GM10248 (cell line): ENCODE measurements at places on chromosomes 1 and 21.

DNA sequence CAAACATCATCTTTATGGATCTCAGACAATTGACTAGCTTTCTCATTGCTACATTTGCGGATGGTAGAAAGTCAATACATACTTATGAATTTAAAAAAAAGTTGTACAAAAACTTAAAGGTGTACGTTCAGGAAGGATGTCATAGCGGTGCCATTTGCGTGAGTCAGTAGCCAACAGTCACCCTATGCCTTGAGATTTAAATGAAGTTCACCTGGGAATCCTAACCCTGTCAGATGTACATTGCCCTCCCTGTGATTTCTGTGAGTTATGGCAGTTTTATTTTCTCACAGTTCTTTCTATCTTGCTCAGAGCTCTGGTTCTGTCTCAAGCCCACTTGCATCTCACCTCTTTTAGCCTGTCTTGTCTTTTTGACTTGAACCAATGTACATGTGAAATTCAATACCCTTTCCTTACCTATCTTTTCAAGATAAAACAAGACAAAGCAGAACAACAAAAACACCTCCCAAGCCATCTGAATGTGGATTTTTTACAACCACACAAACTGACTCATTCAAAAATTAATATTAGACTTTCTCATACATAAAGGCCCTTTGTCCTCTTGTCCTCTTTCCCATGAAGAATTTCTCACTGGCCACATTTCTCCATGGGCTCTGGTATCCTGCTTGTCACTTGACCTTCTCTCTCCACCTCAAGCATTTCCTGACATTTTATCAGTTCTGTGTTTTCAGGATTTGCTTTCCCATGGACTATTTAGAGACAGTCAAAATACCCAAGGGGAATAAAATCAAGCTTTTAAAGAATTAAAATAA lies 25.3 kb upstream of the ZNF697 start:
- no peak for DNase-seq

- DNase-seq: no peak
These were observed 119.6 kb downstream of the LRRC53 start for GRCh38 chr1:74392840-74393239.

- DNase-seq: no peak
These were observed 4.7 kb upstream of the CD55 start for GRCh38 chr1:207316622-207317391.

GRCh38 chr1:3455670-3456448 lies 1.4 kb downstream of the ARHGEF16 start:
- no peak for DNase-seq

DNA sequence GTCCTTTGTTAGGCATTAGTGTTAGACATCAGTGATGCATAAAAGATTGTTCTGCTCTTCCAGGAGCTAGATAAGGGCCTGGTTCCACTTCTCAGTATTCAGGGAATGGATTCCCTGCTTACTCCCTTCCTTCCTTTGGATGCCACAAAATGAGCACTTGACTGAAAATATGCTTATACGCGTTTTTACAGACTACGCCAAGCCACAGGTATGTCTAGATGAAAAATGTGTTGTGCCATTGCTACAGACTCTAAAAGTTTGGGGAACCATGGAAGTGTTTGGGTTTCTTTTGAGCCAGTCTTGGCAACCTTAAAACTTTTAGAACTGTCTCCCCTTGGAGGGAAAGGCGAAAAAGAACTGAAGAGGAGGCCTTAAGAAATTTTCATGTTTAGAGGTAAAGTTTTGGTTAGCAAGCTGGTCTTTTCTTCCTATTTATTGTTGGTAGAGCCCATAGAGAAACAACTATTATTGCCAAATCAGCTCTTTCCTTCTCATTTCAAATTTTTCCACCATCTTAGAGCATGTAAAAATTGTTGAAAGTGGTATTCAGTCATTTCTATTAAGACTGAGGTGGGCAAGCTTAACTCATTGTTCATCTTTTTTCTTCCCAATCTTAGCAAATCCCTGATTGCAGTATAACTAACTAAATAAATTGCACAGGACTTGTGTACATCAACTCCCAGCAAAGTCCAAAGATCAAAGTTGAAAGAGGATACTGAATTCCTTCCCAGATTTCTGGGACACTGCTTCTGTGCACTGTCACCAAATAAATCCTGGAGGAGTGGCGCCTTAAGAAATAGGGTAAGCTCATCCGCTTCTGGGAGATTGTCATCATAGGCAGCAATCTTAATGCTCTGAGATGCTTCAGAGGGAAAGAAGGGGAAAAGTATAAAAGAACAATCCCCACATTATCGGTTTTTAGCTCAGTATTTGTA lies 18.9 kb downstream of the FGGY start:
- no peak for DNase-seq

DNA sequence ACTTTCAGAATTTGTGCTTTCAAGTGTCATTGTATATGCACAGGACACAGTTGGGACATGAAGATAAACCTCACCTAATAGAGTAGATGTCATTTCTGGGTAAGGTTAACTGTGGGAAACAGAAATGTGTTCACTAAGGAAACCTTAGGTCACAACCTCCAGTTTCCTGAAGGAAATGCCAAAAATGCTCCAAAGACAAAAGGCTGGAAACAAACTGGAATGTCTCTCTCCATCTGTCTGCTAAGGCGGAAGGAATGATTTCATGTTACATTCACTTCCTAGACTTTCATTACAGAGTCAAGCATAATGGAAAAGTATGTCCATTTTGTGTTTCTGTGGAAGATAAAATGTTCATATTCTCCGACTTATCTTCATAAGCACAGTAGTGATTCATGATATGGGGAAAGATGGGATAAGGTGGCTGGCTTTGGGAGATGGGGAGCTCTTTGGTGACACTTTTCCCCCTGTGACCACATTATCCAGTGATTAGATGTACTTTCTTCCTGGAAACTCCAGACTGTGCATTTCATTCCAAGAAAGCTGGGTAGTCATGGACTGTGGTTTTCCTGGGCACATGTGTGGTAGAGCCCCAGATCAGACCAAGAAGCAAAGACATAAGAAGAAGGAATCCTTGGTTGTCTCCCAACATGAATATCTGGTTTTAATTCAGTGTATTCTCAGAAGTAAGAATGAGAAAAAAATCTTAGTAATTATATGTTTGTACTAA lies 5.7 kb downstream of the S1PR1 start:
- DNase-seq: no peak

GRCh38 chr1:40736085-40736531 lies 44.6 kb downstream of the NFYC start:
- no peak for DNase-seq

GRCh38 chr1:1121611-1122077 lies 5.8 kb upstream of the C1orf159 start:
- no peak for DNase-seq

GRCh38 chr21:42535602-42536171 lies 22.0 kb downstream of the SLC37A1 start:
- peak; percentile 72 for DNase-seq

- peak; percentile 9 for DNase-seq
These were observed 18.0 kb downstream of the INKA2 start for GRCh38 chr1:111720977-111721786.

DNA sequence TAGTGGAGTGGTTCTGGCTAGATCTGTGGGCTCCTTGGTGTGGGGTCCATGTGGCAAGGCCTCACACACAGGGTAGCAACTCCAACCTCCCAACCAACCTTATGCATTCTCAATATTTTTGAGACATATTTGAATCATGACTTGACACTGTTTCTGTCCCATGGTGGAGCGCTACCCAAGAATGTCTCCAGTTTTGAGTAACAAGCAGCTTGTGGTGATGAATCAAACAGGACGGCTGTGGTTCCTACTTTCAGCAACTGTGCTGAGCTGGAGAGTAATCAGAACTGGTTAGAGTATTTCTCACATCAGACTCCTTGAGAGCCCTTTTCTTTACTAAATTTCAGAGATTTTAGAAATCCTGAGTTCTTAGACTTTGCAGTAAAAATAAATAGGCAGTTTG lies 3.1 kb downstream of the LCE3D start:
- DNase-seq: no peak

DNA sequence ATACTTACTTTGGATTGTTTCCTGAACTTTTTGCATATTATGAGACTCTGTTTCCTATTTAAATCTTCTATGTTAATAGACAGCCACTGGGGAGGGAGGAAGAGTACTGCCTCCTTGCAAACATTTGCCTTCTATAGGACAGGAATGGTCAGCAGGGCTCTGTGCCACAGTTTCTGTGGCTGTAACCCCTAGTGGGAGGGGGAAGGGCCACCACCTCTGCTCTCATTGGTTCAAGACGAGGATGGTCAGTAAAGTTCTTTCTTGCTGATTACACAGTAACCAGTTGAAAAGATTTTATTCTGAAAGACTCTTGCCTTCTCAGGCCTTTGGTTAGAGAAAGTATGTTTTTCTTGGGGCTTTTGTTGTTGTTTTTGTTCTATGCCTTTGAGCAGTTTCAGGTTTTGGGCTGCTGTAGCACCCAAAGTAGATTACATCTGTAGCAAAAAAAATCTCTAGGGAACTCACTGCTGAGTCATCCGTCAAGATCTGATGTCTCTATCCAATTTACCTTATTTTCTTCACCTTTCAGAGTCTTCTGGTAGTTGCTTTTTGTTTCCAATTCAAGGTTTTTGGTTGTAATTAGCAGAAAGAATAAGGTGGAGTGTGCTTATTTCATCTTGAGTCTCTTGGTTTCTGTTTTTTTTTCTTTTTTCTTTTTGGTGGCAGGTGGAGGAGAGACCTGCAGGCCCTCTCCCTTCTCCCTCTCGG lies 23.1 kb downstream of the SLC35A3 start:
- DNase-seq: no peak

- DNase-seq: no peak
These were observed 91.7 kb downstream of the CDC14A start for GRCh38 chr1:100443811-100444571.

DNA sequence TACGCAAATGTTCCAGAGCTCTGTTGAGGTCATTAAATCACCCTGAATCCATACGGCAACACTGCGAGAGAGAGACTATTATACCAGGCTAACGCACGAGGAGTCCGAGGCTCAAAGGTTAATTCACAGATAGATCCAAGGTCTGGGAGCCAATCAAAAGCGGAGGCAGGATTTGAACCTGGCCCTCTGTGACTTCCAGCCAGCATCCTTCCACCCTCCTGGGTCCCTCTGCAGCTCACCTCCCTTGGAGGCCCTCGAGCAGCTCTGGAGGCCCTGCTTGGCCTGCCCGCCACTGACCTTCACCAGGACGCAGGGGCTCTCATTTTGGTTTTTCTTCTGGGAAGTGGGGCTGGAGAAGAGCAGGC lies 42.1 kb downstream of the KIAA1614 start:
- DNase-seq: no peak

GRCh38 chr1:19186001-19186400 lies 24.1 kb downstream of the UBR4 start:
- no peak for DNase-seq

DNA sequence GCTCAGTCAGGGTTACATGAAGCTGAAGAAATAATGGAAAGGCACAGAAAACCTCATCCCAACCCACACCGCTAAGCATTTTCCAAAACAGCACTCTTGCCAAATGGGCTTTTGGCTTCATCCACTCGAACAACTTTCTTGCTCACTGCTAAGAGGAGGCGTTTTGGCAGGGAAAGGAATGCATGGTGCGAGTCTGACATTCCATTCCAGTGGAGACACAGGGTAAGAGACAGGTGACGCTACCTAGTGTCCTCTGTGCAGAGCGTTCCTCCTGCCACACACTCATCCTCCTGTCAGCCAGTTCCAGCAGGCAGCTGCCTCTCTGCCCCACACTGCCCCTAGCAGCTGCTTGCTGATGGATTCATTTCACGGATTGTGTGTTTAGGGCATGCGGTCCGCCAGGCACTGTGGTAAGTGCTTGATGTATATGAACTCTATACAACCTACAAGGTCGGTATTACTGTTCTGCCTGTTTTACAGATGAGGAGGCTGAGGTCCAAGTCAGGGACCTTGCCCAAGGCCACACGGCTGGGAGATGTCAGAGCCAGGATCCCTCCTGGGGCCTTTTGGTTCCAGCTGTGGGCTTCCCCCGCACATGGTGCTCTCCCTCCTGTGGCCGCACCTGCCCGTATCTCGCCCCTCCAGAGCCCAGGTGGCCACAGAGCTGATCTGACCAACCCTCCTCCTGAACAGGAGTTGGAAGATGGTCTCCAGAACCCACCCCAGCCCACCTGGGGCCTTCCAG lies 25.7 kb upstream of the BACE2 start:
- DNase-seq: no peak

GRCh38 chr1:240999826-241000225 lies 357.2 kb downstream of the RGS7 start:
- DNase-seq: no peak

DNA sequence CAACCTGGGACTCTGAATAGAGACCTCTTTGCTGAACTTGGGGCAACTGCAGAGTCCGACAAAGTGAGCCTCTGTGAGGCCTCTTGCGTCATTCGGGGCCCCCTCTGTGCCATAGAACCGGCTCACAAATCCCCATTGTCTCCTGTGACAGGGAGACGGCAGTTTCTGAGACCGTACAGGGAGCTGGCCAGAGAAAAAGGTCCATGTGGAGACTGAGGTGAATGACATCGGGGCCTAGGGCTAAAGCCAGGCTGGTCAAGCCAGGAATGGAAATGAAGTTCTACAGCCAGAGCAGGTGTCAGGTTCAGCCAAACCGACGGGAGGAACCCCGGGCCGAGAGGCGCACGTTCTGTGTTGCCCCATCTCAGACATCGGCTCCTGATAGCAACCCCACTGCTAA lies 37.1 kb upstream of the TRIM67 start:
- DNase-seq: no peak

- DNase-seq: no peak
These were observed 20.1 kb downstream of the DISP3 start for GRCh38 chr1:11498956-11499594.

DNA sequence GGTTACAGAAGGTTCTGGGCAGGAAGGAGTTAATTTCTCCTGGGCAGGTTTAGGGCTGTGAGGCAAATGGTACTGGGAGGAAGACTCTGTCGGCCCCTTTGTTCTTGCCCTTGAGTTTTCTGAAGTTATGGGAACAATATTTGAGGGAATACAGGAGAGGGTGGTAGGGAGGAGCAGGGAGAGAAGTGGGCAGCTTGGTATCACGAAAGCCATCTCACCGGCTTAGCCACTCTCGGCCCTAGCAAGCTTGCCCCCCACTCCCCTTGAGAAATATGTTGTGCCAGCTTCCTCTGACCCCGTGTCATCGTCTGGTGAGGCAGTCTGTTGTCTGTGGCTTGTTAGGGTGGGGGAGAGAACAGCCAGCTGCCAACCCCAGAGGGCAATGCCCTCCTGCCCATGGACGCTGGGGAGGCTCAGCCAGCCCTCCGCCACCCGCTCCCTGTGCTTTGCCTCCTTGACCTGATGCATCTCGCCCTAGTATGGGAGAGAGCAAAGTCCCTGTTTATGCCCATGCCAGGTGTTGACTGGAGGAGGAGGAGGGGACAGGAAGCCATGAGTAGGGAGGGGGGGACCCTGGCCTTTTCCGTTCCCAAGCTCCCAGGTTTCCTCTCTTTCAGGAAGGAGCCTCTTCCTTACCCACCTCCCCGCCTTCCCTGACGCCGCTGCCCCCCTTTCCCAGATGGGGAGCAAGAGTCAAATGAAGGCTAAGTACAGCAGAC lies 1.2 kb downstream of the EFNA1 start:
- no peak for DNase-seq

DNA sequence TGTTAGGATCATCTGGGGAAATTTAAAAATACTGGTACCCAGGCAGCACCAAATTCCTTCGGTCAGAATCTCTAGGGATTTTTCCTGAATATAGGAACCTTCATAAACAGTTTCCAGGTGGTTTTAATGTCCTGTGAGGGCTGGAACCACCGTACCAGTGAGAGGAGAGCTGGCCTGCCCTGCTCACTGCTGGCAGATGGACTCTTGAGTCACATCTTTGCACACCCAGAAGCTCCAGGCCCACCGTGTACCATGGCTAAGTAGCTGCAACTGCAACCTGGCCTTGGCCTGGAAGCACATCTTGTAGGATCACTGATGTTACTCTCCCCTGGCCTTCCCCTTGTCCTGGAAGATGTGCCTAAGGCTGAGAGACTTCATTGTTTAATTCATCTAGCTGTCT lies 181.5 kb downstream of the DISC1 start:
- no peak for DNase-seq

GRCh38 chr1:11856698-11857097 lies 2.0 kb downstream of the NPPB start:
- no peak for DNase-seq
